ENCODE measurements at places on chromosomes 16 and 17.

- peak; percentile 95 for DNase-seq
Measured at GRCh38 chr17:47840742-47841487, at the start of gene SCRN2. SCRN2 (minus strand) TSS chr17:47841273; CDS start chr17:47840843, 430 bp downstream.

GRCh38 chr16:48609652-48610029 is 339 bp downstream of the N4BP1 start:
- DNase-seq, result peak; percentile 86

GRCh38 chr17:62627904-62628633 is 599 bp downstream of the MRC2 start:
- peak; percentile 48 for DNase-seq

GRCh38 chr17:62134397-62134796 is 69.3 kb upstream of the MED13 start:
- DNase-seq, result no peak

DNA sequence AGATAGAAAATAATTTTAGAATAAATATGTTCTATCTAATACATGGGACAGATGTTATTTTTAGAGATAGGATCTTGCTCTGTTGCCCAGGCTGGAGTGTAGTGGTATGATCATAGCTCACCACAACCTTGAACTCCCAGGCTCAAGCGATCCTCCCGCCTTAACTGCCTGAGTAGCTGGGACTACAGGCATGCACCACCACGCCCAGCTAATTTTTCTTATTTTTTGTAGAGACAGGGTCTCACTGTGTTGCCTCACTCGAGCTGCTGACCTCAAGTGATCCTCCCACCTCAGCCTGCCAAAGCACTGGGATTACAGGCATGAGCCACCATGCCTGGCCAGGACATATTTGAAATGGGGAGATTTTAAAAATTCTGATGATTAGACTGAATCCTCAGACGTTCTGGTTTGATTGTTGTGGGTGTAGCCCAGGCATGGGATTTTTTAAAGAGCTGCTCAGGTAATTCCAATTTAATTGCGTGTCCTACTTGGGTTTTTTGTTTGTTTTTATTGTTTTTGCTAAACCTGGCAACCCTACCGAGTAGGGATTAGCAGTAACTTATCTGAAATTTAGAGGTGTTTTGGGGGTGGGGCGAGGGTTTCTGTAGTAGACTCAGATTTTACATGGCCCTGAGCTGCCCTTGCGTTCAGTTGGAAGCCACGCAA is 142.9 kb downstream of the RAB11FIP4 start:
- no peak for DNase-seq

GRCh38 chr17:17403065-17403464 is 73.7 kb upstream of the MED9 start:
- DNase-seq, result no peak

DNA sequence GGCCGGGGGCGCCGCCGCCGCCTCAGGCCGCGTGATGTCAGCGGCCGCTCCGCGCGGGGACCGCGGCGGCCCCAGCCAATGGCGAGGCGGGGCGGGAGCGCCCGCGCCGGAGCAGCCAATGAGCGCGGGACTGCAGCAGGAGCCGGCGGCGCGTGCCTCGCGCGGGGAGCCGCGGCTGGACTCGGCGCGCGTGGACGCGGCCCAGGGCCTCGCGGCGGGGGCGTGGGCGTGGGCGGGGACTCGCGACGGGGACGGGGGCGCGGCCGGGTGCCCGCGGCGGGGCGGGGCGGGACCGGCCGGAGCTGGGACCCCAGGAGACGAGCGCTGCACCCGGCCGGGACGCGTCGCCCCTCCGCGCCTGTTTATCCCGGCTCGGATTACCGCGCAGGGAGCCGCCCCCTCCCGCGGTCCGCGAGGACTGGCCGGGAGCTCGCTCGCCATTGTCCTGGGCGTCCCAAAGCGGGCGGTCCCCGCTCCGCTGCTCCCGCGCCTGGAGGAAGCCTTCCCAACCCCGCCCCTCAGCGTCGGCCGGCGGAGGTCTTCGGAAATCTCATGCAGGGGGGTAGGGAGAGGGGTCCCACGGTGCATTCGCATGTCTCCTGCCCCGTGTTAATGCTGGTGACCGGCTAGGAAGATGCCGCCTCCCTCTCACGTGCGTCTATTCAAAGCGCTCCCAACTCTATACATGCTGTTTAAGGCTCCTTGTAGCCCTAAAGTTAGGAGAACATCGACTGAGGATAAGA is at the start of gene RNF157:
Gene RNF157, minus strand, starts transcription at position 33 of the 743 bp plus-strand sequence. CDS start 253 bp downstream, outside the sequence.
- DNase-seq, result peak; percentile 95

DNA sequence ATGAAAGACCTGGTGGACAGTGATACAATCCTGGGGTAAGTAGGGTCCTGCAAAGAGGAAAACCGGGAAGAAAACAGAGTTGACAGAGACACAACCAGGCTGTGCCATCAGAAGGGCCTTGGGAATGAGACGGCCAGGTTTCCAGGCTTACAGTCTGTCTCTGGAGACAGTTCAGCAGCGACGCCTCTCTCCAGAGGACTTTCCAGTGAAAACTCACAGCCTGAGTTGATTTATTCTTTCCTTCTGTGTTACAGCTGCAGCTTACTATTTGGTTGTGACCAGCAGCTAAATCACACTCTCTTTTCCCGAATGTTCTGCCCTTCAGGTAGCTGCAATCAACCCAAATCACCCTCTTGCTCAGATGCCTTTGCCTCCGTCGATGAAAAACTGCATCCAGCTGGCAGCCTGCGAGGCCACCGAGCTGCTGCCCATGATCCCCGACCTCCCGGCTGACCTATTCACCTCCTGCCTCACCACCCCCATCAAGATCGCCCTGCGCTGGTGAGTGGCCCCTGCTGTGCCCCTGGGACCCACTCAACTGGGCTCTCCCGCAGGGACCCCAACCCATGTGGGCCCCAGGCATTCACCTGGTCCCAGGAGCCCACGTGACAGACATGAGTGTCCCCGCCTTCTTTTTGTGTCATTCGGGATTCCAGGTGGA is 209.2 kb downstream of the RPTOR start:
- DNase-seq, result no peak

- peak; percentile 27 for DNase-seq
Measured at GRCh38 chr16:75000481-75001081, 1.8 kb downstream of the ZNRF1 start.

- no peak for DNase-seq
Measured at GRCh38 chr16:75660321-75660720, 12.7 kb downstream of the TERF2IP start.

DNA sequence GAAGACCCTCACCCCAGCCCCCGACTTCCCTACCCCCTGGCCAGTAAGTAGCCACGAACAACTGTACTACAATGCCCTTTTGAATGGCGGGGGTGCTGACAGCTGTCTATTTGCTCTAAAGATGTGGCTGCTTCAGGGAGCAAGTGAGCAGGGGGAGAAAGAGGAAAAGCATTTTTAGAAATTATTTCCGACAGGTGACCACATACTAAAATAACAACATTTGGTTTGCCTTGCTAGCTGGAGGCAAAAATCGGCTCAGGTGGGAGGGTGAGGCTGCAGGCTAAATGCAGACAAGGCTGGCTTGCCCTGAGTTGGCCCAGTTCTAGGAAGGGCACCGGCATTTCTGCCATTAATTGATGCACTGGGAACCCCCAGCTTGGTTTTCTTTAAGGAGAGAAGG is 188.5 kb downstream of the XYLT1 start:
- DNase-seq, result no peak

GRCh38 chr17:68892193-68892592 is 63.0 kb downstream of the ABCA8 start:
- DNase-seq, result no peak

GRCh38 chr16:6335072-6335471 is 997.6 kb upstream of the RBFOX1 start:
- peak; percentile 43 for DNase-seq

DNA sequence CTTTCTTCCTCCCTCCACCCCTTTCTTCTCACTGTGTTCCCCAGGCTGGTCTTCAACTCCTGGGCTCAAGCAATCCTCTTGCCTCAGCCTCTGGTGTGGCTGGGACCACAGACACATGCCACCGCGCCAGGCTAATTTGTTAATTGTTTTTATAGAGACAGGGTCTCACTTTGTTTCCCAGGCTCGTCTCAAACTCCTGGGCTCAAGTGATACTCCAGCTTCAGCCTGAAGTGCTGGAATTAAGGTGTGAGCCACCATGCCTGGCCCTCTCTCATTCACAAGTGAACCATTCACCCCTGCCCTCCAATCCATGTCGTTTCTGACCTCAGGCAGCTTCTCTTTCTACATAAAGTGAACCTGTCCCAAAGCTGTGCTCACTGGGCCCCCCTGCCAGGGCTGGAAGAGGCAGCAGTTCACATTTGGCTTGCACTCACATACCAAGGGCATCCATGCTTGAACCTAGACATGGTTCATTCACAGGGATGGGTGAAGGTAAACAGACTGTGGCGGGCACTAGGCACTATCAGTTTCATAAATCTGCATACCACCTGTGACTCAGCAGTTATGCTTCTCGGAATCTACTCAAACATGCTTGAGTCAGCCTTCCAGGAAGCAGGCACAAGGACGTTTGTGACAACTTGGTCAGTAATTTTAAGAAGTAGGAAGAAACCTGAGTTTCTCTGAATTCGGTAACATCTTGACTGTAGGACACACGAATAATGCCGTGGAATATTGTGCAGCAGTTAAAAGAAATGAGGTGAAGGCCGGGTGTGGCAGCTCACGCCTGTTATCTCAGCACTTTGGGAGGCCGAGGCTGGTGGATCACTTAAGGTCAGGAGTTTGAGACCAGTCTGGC is 6.0 kb upstream of the RNF213 start:
- no peak for DNase-seq

DNA sequence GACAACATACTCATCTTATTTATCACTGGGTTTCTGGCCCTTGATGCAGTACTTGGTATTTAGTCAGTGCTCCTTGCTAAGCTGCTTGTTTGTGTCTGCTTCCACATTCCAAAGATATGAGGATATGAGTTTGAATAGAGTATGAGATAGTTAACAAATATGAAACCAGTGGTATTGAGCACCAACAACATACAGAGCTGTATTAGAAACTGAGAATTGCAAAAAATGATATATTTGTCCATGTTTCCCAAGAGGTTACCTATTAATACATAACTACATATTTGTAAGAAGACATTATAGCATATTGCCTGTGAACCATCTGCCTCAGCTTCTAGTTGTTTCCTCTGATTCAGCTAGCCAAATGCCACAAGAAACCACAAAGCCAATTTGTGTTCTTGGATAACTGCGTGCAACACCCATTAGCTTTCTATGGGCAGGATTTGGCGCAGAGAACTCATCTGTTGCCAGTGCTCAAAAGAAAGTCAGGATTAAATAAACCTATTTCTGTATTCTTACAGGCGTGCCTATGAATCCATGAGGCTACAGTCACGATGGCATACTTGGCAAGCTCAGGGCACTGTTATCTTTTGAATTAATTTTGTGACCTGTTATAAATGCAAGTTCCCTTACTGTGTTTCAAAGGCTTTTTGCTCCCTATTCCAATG is 194.4 kb downstream of the MAP2K6 start:
- no peak for DNase-seq

DNA sequence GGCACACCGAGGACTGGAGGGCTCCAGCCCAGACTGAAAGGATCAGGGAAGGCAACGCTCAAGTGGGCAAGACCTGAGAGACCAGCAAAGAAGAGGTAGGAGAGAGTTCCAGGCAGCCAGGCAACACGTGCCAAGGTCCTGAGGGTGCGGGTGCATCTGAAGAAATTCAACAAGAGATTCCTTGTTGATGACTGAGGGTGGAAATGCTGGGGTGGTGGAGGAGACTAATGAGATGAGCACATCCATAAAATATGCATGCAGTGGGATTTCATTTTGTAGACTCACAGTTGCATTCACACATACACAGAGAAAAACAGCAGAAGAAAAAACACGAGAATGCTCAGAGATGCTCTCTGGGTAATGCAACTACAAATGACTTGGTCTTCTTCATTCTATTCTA is 154.8 kb upstream of the FOXF1 start:
- DNase-seq, result no peak

- no peak for DNase-seq
Measured at GRCh38 chr16:25109643-25110042, 1.9 kb upstream of the LCMT1 start.

- no peak for DNase-seq
Measured at GRCh38 chr17:65278820-65279184, 141.6 kb downstream of the RGS9 start.

DNA sequence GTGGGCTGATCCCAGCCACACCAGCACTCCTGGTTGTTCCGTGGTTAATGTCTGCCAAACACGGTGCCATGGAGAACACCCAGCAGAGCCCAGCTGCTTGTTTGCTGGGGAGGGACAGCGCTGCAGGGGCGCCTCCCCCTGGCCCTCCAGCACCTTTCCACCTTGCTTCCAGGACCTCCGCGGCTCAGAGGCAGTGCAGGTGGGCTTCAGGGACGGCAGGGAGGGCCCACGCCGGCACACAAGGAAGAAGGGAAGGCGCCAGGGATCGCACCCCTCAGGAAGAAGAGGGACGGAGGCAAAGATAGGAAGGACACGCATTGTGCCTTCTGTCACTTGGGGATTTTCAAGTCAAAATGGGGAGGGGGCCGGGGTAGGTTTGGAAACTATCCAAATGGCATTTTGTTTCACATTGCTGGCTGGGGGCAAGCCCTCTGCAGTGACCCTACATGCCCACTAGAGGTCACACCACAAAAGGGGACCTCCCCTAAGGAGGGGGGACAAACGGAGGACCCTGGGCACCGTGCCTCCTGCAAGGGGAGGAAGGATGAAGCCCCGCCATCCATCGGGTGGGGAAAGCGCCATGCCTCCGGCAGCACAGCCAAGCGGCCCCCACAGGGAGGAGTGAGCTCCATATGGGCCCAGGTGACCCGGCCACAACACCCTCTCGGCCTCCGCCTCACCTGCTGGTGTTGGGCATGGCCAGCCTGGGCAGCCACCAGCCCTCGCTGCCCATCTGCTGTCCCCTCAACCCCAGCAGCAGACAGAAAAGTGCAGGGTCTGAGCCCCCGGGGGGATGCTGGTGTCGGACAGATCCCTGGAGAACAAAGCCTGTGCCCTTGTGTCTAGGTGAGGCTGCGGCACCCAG is 7.5 kb upstream of the C16orf95 start:
- peak; percentile 84 for DNase-seq

GRCh38 chr17:44152875-44153274 is 11.1 kb downstream of the HROB start:
- DNase-seq, result no peak

- DNase-seq, result peak; percentile 40
Measured at GRCh38 chr16:29107299-29107698, 122.4 kb downstream of the LAT start.

- no peak for DNase-seq
Measured at GRCh38 chr16:5003828-5004227, 29.9 kb downstream of the NAGPA start.

GRCh38 chr17:6361733-6362132 is 73.2 kb downstream of the AIPL1 start:
- DNase-seq, result peak; percentile 40

- no peak for DNase-seq
Measured at GRCh38 chr17:12600349-12600748, 65.3 kb upstream of the MYOCD start.

GRCh38 chr17:39937447-39937846 is 9.9 kb downstream of the LRRC3C start:
- no peak for DNase-seq

- no peak for DNase-seq
Measured at GRCh38 chr16:3148256-3149192, 13.7 kb downstream of the ZNF213 start.

DNA sequence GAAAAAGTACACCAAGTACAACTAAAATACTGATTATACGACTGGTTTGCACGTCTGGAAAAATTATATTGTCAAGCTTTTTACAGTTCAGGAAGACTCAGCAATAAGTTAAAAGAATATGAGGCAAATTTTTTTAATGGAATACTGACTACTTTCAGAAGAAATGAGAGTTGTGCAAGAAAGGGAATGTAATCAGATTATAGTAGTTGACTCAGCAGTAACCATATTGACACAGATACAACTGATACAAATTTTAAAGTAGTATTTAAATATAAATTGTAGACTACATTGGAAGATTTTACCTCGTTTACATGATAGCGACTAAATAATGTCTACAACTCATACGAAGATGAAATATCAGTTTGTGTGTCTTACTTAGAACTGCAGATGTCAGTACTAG is 16.7 kb downstream of the ASGR2 start:
- no peak for DNase-seq
